ENCODE measurements at places on chromosomes 11 and 22.

GRCh38 chr11:35391922-35392688 is 27.3 kb downstream of the SLC1A2 start:
- peak; percentile 56 for DNase-seq

GRCh38 chr11:106466521-106467080 is 389.1 kb downstream of the AASDHPPT start:
- DNase-seq = peak; percentile 95

DNA sequence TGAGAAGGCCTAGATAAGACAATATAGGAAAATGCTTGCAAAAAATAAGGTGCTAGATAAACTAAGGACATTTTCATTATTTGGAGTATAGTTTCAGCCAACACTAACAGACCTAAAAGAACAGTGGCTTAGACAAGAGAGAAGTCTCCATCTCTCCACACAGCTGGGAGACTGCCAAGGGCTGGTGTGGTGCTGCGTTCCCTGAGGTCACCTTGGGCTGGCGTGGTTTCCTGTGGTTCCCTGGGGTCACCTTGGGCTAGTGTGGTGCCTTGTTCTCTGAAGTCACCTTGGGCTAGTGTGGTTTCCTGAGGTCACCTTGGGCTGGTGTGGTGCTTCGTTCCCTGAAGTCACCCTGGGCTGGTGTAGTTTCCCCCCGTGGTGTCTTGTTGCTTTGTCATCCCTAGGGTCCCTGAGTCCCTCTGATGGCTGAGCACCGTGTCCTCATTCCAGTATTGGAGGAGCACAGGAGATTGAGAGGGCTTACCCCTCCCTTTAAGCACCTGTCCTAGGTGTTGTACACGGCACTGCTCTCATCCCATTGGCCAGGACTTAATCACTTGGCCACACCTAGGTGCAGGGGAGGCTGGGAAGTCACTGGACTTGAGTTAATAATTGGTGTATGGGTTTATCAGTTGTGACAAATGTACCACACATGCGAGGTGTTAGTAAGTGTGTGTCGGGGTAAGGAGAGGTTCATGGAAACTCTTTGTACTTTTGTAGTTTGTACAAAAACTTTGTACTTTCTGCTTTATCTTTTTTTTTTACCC is 14.9 kb downstream of the SAMM50 start:
- no peak for DNase-seq

DNA sequence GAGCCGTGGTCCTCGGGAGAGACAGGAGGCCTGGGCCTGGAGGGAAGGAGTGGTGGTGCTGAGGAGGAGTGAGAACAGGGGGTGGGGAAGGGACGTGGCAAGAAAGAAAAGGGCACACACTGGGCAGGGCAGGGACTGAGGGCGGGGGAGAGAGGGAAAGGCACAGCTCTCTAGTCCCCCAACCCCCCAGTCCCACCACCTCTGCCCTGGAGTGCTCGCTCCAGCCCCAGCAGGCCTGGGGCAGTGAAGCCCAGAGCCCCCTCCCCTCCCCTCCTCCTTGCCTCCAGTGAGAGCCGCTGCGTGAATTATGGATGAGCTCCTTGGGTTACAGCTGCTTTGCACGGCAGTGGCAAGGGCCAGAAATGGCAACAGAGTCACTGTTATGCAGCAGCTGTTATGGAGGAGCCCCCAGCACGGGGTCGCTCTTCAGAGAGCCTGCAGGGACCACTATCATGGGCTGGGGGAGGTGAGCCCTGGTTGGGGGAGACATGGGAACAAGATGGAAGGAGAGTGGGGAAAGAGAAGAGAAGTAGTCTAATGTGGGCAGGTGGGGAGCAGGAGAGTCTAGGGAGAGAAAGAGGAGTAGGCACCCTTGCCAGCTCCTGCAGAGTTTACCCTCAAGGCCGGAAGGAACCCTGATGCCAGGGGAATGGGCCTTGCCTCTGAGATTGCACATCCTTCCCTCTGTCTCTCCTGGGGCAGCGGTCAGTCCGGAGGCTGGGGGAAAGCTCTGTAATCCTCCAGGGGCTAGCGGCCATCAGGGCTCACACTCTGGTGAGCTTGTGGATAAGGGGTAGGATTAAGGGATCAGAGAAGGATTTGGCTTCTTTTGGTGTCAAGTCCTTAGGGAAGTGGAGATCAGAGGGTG is 3.6 kb downstream of the RTN4RL2 start:
- DNase-seq = no peak

DNA sequence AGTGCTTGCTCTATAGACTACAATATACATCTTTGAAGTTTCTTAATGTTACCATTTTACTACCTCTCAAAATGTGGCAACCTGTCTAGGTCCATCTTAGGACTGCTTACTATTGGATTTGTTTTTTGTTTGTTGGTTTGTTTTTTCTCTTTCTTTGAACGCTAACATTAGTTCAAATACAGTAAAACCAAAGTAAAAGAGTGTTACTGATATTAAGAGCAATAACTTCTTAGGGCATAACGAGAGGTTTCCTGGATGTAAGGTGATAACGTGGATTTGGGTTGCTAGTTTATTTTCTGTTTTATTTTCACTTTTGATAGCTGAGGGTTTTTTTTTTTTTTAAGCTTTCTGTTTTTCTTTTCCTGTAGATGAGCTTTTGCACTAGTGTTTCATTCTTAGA is 43.6 kb downstream of the TMEM135 start:
- DNase-seq = no peak

DNA sequence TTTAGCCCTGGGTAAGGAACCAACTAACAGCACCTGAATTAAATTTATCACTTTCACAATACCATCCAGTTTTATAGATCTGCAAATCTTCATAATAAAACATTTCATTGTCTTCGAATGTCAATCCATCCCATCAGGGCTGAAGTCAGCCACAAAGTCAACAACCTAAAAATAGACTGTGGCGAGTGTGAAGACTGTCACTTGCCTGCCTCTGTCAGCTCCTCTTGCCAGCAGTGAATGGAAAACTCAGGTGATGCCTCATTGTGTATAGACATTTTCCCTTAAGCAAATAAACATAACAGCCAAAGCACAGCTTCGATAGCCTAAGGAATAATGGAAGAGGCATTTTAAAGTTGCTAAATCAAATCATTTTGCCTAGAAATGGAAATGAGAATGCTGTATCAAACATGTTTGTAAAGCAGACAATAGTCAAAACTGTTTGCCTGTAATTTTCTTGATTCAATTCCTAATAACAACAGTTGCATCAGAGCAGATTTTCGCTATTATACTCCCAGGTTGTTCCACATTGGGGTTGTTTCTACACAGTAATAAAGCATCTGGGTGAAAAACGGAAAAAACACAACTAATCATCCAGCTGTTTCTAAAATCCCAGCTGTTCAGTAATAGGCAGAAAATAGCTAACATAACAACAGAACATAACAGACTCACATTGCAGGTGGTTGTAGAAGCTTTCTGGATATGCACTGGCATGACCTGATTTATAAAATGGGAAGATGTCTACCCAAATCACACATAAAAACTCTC is 15.7 kb downstream of the KCNA4 start:
- DNase-seq = no peak

DNA sequence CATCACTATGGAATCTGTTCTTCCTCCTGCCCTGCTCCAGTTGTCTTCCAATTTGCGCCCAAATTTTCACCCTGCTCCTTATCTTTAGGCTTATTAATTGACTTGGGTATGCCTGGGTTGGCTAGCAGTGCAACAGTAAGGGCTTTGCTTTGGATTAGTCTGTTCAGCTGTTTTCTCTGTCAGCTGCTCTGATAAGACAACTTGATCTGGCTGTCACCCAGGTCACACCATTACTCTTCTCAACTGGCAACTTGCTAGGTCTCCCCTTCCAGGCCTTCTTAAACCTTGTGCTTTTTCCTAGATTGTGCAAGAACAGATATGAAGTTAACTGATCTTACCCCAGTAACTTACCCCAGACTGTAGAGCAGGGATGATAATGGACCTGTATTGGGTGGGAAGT is 357.8 kb upstream of the LARGE1 start:
- DNase-seq = no peak

DNA sequence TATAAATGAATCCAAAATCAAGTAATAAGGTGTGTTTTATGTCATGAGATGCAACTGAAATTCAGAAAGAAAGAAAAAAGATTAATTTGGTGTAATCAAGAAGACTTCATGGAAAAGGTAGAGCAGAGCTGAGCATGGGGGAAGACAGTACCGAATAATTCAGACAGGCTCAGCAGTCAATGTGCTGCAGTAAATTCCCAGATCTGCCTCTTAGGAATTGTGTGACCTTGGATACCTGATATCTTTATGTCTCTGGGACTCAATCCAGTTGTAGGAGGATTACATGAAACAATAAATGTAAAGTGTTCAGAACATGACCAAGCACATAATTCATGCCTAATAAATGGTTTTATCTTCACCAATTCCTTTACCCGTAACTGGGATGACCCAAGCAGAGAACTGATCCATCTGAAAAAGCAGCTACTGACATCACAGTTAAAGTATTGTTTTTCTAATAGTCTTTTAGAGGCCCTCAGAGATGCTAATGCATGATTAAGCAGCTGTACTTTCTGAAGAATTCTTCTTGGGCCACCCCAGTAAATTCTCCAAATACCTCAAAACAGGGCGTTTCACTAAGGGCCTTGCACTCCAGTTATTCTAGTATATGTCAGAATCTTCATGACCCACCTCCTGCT is 7.8 kb downstream of the MS4A12 start:
- peak; percentile 0 for DNase-seq

DNA sequence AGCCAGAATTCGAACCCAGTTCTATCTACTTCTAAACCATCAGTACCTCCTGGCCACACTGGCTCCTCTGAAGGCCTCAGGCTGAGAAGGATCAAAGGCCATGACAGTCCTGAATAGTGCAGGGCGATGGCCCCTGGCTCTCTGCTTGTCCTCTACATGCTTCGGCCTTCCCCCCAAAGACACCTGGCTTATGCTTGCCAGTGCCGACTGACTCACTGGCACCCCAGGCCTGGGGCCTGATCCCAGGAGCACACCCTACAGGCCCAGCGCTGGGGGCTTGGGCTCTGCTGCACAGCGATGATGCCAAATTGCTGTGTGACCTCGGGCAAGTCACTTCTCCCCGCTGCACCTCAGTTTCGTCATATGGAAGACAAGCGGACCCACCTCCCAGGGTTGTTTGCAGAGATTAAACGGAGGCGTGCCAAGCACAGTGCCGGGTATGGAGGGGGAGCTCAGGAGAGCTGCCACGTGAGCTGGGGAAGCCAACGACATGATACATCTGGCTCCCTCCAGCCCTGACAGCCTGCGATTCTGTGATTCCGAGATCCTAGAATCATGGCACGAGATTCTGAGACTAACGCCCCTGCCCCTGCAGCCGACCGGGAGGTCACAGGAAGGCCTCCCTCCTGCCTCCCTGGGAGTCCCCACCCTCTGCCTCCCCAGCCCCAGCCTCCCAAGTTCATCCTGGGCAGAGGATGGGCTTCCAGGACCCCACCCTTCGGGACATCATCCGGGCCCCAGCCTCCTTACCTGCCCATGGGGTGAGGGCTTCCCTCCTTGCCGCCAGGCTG is 1.0 kb downstream of the SSTR3 start:
- no peak for DNase-seq

- no peak for DNase-seq
Measured at GRCh38 chr11:60396799-60397198, 540 bp downstream of the MS4A14 start.

DNA sequence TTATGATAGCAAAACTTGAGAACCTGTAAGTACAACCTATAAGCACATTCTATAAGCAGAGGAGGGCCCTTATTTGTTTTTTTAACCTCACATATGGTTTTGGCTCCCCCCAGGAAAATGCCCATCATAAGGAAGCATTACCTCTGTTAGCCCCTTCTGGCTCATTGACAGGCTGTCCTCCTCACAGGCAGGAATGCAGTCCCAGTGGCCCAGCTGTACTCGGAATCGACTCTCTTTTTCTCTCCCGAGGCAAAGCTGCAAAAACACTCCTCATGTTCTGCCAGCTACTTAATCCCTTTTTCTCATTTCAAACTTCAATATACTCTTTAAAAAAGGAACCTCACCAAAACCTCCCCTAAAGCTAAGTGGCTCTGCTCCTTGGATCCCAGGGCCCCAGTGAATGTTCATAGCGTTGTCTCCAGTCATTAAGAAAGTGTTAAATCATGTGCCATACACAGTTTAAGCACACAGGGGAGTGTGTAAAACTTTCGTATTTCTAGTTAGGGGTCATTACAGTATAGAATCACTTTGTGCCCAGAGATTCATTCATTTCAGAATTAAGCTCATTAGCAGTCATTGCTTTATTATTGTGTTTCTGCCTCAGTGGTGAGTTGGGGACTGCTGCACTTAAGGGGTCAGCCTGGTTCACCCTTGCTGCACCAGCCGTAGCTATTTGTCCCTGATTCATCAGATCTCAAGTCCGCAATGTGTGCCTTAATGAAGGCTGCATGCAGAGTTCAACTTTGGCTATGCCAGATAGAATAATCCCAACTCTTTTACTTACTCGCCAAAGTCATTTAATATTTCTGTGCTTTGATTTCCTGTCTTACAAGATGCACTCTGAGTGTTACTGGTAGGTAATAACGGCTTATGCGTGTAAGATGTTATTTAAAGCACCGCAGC is 57.6 kb downstream of the JRKL start:
- no peak for DNase-seq

- DNase-seq = no peak
Measured at GRCh38 chr22:37255558-37256006, 11.5 kb upstream of the RAC2 start.

DNA sequence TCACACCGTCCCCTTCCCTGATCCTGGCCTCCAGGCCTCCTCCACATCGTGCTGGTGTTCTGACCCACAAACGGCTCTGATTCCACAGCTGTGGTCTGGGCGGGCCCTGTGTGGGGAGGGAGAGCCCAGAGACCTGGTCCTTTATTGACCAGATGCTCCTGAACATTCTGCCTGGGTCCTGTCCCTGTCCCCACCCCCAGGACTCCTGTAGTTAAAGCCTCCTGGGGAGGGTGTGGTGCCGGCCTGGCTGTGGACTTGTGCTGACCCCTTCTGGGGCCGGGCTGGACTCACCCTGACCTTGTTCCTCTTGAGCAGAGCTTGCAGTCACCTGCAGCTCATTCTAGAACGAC is 128.7 kb downstream of the CTTN start:
- no peak for DNase-seq

- no peak for DNase-seq
Measured at GRCh38 chr22:23053912-23054530, 16.3 kb upstream of the GNAZ start.

DNA sequence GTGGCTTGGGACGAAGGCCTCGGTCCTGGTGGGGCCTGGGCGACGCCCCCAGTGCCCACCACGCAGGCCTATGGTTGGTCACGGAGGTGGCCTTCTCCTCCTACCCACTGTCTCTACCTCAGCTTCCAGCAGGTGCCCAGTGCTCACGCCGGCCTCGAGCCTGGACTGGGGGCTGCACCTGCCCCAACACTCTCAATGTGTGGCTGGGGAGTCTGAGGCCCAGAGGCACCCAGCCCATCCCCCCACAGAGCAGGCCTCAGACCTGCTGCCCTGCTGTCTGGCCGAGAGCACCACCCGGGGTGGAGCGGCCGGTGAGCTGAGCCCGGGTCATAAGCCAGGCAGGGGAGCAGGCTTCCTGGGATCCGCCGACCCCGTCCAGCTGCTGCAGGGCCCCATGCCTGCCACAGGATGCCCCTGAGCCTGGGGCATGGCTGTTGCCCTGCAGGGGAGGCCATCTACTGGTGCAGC is 28.6 kb upstream of the MUC5AC start:
- no peak for DNase-seq

- peak; percentile 82 for DNase-seq
Measured at GRCh38 chr11:14411818-14412217, 52.8 kb upstream of the RRAS2 start.

All from fibroblast of lung (primary cell).